Stimulated activated CD4-positive, alpha-beta T cell treated with anti-CD3 and anti-CD28 coated beads, Interleukin-12 subunit alpha, Interleukin-12 subunit beta, amount 100 ng/mL, for 48 hours (primary cell): ENCODE measurements at places on chromosomes 6 and 20.

DNA sequence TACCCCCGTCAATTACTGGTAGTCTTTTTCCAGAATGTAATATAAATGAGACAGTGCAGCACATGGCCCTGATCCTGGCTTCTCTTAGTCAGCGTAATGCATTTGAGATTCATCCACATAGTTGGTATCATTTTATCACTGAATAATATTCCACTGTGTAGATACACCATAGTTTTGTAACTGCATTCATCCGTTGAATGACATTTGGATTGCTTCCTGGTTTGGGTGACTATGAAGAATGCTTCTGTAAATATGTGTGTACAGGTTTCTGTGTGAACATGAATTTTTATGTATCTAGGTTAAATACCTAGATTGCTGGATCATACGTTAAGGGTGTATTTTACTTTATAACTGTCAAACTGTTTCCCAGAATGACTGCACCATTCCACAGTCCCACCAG, 62.6 kb upstream of the STMND1 start:
- DNase-seq, result no peak

GRCh38 chr6:163092876-163093275, 321.6 kb upstream of the QKI start:
- no peak for DNase-seq

DNA sequence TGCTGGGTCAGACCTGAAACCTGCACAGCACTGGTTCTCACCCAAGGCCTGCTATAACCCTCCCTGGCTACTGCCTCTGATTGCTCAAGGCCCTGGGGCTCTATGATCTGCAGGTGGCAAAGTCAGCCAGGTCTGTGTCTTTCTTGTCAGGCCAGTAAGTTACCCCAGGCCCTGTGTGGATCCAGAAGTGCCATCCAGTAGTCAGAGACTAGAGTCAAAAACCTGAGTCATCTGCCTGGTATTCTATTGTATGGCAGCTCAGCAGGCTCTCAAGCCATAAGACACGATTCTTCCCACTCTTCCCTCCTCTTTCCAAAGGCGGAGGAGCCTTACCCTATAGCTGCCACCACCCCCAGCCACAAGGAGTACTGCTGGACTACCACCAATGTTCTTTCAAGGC, 593.0 kb downstream of the FRK start:
- DNase-seq, result no peak

- no peak for DNase-seq
Measured at GRCh38 chr20:44203161-44203560, 7.4 kb downstream of the OSER1 start.

GRCh38 chr6:151675746-151676459, 131.6 kb upstream of the ESR1 start:
- DNase-seq, result peak; percentile 35

- no peak for DNase-seq
Measured at GRCh38 chr6:170231293-170232185, 59.3 kb downstream of the DLL1 start.

DNA sequence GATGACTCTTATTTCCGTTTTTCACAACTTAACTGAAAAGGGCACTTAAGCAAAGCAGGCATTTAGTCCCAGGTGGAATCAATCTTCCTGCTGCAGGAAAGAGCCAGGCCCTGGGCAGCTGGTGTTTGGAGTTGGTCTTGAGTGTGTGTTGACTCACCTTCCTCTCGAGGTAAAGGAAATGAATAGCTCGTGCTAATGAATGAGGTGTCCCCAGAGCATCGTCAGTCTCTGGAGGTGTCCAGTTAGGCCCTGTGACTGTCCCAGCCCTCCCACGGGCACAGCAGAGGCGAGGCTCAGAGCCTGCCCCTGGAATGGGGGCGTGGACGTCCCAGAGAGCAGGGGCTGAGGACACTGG, 277.7 kb downstream of the NRN1 start:
- no peak for DNase-seq

DNA sequence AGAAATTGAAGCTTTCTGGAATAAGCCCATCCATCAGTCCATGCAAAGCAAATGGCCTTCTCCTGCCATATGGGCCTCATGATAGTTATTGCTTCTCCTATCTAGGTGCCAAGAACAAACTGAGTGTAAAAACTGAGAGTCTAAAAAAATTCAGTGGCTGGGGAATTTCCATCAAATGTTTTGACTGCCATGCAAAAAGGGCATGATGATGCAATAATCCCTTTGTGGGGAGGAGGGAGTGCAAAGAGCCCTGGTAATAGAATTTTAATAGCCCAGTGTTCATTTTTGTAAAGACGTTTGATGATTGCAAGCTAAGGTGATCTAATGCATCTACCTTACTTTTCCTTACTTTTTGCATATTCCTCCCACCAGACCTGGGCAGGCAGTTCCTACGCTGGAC, 683.7 kb downstream of the EPM2A start:
- DNase-seq, result no peak

DNA sequence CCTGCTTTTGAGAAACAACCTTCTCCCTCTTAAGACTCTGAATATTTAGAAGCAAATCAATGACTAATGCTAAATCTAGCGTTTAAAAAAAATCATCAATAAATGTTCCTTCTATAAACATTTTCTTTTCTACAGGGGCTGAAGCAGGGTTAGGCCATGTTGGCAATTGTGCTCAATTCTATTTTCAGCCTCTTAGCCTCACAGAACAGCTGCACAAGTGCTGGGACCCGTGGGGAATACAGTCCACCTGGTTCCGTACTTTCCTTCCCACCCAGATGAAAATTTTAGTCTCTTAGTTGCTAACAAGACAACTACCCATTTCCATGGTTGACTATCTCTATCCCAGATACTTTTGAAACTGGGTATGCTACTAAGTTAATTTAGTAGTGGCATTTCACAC, 138.6 kb downstream of the RPS12 start:
- DNase-seq, result no peak

- DNase-seq, result no peak
Measured at GRCh38 chr6:41441598-41442351, 104.4 kb upstream of the FOXP4 start.

- no peak for DNase-seq
Measured at GRCh38 chr6:163780994-163781393, 366.5 kb downstream of the QKI start.

GRCh38 chr20:1426231-1426849, 33.5 kb upstream of the FKBP1A start:
- no peak for DNase-seq

DNA sequence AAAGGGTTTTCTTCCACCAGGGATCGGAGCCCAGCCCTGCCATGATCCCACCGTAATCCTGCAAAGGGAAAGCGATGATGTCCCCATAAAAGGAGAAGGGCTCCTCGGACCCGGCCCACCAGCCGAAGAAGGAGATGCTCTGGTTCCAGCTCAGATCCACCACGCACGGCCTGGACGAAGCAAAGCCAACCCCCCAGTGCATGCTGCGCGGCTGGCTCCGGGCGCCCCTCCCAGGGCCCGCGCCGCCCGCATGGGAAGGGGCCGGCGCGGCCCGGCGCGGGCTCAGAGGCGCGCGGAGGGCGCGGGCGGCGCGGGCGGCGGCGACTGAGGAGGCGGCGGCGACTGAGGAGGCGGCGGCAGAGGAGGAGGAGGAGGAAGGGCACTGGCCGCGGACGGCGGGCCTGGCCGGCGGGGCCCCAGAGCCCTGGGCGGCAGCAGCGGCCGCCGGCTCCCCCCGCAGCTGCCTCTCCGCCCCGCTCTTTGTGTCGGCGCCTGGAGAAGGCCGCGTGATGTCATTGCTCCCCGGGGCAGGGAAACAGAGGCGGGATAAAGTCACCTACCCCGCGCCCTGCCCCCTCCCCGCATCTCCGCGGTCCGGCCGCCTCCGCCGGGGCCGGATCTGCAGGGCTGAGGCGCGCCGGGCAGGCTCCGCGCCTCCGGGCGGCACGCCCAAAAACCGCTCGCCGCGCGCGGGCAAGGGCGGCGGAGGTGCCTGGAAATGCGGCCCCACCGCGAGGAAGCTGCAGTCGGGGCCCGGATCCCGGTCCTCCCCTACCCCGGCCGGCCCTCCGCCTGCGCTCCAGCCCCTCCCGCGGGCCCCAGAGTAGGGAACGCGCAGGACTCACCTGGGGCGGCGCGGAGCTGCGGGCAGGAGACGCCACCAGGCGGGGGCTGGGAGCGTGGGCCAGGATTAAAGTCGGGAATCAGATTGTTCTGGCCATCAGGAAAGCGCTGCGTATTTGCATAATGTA, at the start of gene FAXC:
FAXC (minus strand) TSS at position 504 of the 971 bp plus-strand sequence; CDS start at position 202, 302 bp downstream.
- DNase-seq, result no peak

DNA sequence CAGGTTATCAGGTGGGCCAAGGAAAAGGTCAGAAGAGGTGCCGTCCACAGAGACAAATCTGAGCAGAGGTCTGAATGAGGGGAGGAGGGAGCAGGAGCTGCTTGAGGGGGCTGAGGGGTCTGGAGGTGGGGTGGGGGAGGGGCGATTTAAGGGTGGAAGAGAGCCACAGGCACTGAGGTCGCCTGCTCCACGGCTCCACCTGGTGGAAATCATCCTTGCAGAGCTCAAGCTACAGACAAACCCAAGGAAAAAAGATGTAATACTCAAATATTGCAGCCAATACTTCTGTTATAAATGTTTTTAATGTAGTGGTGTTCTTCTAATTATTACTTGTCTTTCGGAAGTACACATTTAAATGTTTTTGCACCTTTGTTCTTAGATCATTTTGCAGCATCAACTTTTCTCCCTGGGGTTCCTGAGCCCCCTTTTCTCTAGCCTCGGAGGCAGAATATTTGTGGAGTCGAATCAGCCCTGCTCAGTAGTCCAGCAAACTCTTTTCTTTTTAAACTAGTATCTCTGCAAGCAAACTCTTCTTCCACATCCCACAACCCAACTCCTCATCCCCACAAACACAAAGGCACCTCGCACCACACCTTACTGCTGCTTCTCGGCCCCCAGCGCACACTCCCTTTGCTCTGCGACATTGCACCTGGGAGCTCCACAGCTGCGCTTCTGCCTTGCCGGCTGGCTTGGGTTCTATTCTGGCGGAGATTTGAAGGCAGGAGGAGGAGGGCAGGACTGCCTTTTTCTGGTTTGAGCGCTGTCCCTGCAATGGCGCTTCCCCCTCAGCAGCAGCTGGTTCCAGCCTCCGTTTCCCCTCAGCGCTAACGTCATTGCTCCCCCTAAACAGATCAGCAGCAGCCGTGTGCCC, 51.0 kb upstream of the TFAP2A start:
- DNase-seq, result peak; percentile 9

DNA sequence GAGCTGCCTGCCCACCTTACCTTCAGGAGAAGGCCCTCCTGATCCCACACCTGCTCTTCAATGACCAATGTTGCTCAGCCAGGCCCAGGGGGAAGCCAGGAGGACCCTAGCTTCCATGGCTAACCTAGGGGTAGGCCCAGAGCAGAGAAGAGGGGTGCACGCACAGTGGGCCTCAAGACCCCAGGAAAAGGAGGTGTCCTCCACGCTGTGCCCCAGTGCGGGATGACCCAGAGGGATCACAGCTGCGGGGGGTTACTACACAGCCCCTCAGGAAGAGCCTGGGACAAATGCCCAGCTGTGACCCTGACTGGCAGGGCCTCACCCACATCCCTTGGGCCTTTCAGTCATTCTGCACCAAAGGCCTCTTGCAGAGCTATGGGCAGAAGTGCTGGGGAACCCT, 31.6 kb upstream of the APMAP start:
- DNase-seq, result no peak

DNA sequence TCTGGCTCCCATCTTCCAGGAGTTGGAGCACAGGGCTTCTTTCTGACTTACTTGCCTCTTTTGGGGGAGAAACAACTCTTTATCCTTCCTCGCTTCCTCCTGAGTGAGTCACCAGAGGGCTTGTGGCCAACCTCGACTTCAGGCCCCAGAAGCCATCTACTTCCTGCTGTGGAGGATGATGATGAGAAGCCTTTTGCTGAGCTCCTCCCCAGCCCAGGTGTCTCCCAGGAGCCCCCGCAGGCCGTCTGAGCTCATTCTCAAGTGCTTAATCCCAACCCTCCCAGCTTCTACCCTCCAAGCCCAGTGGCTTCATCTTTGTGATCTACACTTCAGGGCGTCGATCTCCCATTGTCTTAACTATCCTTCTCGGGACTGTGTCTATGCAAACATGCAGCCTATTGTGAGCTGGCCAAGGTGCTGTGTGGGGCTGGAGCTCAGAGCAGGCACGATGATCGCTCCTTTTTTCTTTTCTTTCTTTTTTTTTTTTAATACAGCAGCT, 27.9 kb downstream of the SDCBP2 start:
- DNase-seq, result peak; percentile 29

DNA sequence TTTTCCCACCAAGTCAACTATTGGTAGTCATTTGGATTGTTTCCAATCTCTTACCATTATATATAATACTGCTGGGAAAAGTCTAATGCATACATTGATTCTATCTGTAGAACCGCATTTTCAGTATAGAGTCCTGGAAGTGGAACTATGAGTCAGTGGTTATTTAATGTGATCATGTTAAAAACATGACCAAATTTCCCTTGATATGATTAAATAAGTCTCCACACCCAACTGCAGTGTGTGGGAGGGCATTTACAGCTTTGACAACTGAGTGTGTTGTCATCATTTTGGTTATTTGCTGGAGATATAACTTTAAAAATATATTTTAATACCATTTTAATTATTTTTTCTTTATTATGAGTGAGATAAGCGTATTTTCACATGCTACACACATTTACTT, 1027.6 kb downstream of the EYS start:
- DNase-seq, result no peak

- DNase-seq, result no peak
Measured at GRCh38 chr20:10565191-10565921, 108.4 kb downstream of the JAG1 start.

DNA sequence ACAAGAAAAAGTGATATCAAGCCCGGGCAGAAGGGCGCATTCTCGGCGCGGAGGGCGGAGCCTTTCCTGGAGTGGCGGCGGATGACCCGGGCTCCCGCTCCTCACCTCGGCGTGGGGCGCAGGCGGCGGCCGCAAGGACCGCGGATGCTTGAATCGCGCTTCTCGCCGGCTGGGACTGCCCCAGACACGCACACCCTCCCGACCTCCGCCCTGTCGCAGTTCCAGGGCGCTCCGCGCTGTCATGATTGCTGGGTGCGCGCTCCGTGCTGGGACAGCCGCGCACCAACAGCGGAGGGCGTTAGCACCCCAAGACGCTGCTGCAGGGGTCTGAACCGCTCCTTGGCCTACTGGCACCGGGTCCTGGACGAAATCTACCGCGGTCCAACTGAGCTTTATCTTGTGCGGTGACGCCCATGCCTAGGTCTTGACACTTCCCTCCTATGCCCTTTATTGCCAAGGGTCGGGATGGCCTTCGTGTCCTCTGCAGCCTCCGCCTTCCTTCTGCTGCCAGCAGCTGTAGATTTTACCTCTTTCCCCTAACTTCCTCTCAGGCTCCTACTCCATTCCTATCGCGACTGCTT, 43.3 kb downstream of the IRAK1BP1 start:
- no peak for DNase-seq

- DNase-seq, result no peak
Measured at GRCh38 chr20:40512994-40513393, 176.0 kb downstream of the MAFB start.

- DNase-seq, result no peak
Measured at GRCh38 chr6:140025171-140025570, 650.7 kb upstream of the CITED2 start.

DNA sequence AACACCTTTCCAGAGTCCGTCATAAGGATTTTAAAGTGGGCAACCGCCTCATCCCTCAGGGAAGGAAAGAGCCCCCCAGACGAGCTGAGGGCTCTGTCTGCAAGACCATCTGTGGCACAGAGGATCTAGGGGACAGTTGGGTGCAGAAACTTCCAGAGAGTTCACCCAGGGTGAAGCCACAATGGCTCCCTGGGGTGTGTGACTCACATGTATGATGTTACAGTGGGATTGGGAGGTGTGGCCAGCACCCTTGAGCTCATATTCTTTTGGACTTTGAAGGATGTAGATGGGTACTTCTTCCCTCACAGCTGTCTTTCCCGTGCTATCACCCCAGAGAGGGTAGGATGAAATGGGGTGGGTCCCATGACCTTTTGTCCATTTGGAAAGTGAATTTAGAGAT, 95.5 kb downstream of the NCR2 start:
- no peak for DNase-seq

GRCh38 chr6:32109114-32109764, at the start of gene TNXB:
Gene TNXB (minus strand): TSS chr6:32109338. CDS start chr6:32098198, 11,140 bp downstream.
- no peak for DNase-seq
